ENCODE measurements at places on chromosomes 12 and 14. TPM values are rescaled to one million over a fixed set of nuclear protein-coding genes. Genes with fewer than 3 reads are reported as not detected.

The GNB3 gene
- 2.6 TPM for total RNA-seq

The SIX6 gene
- not detected for total RNA-seq

The OR6C75 gene
- not detected for total RNA-seq

The OR10G3 gene
- total RNA-seq: not detected

The ACOT4 gene
- total RNA-seq: not detected

The COL2A1 gene
- 2.2 TPM for total RNA-seq

The JPH4 gene
- total RNA-seq: 0.58 TPM

- no peak overlapping the region for H3K27ac ChIP-seq
- peaks cover 51% of the 10 kb centered on the region for H3K4me1 ChIP-seq
- H3K27me3 ChIP-seq: no peaks in the 10 kb centered on the region
Measured at GRCh38 chr12:51970904-51971646, 19.6 kb downstream of the ACVR1B start.

- no peaks in the 10 kb centered on the region for H3K4me1 ChIP-seq
- H3K4me3 ChIP-seq: no peak overlapping the region
- no peak for DNase-seq
- no peak overlapping the region for H3K27ac ChIP-seq
Measured at GRCh38 chr12:64877363-64878004, 53.0 kb downstream of the TBC1D30 start.

DNA sequence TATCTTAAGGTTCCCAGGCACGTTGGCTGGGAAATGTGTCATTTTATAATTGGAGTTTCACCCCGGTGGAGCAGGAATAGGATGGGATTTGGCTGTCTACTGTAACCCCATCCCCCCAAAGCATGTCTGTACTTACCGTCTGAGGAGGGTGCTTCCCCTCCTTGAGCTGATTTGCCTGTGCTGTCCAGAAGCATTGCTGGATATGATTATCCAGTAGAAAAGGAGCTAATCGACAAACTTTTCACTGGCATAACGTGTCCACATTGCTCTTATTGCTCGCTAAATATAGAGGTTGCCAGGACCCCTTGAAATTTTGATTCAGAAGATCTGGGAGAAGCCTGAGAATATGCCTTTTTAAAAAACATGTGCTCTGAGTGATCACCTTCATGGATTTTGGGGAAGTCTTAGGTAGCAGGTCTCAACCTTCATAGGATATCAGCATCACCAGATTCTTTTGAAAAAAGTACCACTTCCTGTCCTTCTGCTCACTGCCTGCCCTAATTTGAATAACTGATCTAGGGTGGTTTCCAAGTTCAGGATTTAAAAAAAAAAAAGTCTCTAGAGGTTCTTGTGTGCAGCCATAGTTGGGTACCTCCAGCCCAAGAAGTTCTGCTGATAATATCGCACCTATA, 80.4 kb upstream of the KCNA1 start:
- H3K4me3 ChIP-seq: no peak overlapping the region
- no peaks in the 10 kb centered on the region for H3K36me3 ChIP-seq
- no peak for DNase-seq
- no peaks in the 10 kb centered on the region for H3K4me1 ChIP-seq

DNA sequence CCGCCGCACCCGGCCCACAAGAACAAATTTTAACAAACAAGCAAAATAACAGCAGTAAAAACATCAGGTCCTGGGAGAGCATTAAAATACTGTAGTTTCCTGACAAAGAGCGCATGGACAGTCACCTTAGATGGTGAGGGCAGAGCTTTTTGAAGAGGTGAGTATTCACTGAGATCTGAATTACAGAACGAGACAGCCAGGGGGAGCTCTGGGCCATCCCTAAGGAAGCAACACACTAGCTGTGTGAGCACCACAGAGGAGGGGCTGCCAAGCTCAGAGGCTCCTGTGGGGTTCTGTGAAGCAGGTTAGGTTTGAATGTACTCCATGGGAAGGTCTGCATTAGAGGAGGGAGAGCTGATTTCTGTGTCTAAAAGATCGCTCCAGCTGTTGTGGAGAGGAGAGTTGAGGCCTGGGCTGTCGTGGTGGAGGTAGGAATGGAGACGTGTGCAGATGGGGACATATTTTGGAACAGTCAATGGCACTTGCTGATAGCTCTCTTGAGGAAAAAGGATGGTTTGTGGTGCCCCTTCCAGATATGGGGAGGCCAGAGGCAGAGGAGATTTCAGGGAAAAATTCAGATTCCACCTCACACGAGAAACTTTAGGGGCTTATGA, 72.9 kb downstream of the TRAFD1 start:
- H3K27me3 ChIP-seq: no peaks in the 10 kb centered on the region
- H3K4me1 ChIP-seq: no peaks in the 10 kb centered on the region
- H3K4me3 ChIP-seq: no peak overlapping the region
- H3K36me3 ChIP-seq: peaks cover 98% of the 10 kb centered on the region
- peak; percentile 46 for DNase-seq

DNA sequence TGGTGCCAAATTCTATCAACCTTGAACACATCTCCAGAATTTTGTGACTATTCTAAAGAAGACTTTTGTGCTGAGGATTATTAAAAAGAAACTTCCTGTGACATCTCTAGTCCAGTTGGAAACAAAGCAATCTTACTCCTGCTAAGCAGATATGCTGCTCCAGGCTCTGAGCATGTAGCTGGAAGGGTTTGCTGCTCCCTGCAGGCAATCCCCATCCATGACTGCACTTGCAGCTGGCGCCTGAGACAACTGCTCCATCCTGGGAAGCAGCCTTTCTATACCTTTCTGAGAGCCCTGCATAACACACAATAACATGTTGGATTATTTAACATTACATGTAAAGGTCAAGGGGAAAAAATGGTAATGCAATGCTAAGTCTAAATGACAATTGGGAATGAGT, 105.1 kb downstream of the NDUFA12 start:
- H3K4me1 ChIP-seq: no peaks in the 10 kb centered on the region
- DNase-seq: peak; percentile 6
- no peak overlapping the region for H3K4me3 ChIP-seq
- H3K27me3 ChIP-seq: no peaks in the 10 kb centered on the region
- no peaks in the 10 kb centered on the region for H3K36me3 ChIP-seq

- H3K27ac ChIP-seq: peak overlapping the region; percentile 55
- no peaks in the 10 kb centered on the region for H3K27me3 ChIP-seq
- peaks cover 18% of the 10 kb centered on the region for H3K4me1 ChIP-seq
- H3K4me3 ChIP-seq: no peak overlapping the region
- H3K36me3 ChIP-seq: no peaks in the 10 kb centered on the region
- no peak for DNase-seq
Measured at GRCh38 chr12:89390802-89391673, 38.7 kb upstream of the DUSP6 start.

GRCh38 chr12:130879781-130880389, 8.0 kb downstream of the RAN start:
- no peak overlapping the region for H3K27ac ChIP-seq
- peaks cover 11% of the 10 kb centered on the region for H3K4me1 ChIP-seq
- peaks cover 25% of the 10 kb centered on the region for H3K36me3 ChIP-seq
- H3K4me3 ChIP-seq: peak overlapping the region; percentile 12
- no peaks in the 10 kb centered on the region for H3K27me3 ChIP-seq
- no peak for DNase-seq

DNA sequence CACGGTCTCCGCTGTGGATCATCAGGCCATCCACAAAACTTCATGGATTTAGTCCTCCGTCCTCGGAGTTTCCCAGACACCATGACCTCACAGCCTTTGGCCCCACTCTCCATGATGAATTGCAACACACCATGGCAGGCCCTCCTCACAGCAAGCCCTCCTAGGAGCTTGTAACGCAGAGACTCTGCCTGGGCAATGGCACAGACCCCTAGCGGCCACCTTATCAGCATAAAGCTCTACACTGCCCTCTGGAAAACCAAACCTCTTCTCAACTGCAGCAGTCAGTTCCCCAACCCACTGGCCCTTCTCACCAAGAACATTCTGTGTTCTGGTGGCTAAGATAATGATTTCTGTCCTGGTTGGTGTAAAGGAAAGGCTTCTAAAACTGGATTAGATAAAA, 238.4 kb upstream of the USP15 start:
- no peaks in the 10 kb centered on the region for H3K4me1 ChIP-seq
- DNase-seq: no peak
- no peak overlapping the region for H3K27ac ChIP-seq
- no peak overlapping the region for H3K4me3 ChIP-seq
- no peaks in the 10 kb centered on the region for H3K36me3 ChIP-seq
- no peaks in the 10 kb centered on the region for H3K27me3 ChIP-seq

- H3K36me3 ChIP-seq: no peaks in the 10 kb centered on the region
- no peak overlapping the region for H3K4me3 ChIP-seq
- H3K27ac ChIP-seq: no peak overlapping the region
- no peaks in the 10 kb centered on the region for H3K27me3 ChIP-seq
- DNase-seq: no peak
Measured at GRCh38 chr14:76472199-76472723, 96.3 kb downstream of the ESRRB start.

DNA sequence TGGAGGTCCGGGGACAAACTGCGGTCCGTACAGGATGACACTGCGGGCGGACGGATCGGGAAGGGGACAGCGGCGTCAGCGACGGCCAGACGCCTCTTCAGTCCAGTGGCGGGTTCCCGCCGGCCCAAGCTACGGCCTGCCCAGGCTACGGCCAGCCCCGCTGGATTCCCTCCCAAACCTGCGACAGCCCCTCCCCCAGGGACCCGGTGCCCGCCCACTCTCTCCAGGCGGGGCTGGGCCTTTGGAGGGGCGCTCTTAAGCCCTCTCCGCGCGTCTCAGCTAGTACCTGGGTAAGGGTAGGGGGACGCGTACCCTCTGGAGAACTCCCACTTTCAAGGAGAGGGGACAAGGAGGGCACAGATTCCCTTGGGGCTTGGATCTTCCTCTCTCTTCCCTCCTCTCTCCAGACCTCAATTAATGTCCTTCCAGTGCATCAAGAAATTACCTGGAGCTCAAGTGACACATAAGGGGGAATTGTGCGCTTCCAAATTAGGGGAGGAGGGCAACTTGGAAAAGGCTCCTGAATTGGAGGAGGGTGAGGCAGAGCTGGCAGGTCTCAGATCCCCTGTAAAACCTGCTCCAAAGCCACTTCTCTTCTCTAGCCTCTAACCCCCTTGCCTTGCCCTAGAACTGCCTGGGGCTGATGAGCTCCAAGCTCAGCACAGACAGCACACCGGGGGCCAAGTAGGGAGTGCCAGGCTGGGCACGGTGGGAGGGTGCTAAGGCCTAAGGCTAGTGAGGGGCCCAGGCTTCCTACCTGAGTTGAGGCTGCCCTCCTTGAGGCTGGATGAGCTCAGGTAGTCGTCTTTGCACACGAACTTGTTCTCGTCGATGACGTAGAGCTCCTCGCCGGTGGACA, 3.1 kb downstream of the LHX5 start:
- H3K36me3 ChIP-seq: no peaks in the 10 kb centered on the region
- no peak for DNase-seq
- peaks cover 36% of the 10 kb centered on the region for H3K4me1 ChIP-seq
- H3K27ac ChIP-seq: no peak overlapping the region
- H3K4me3 ChIP-seq: no peak overlapping the region

- no peak for DNase-seq
- H3K27ac ChIP-seq: peak overlapping the region; percentile 75
- no peaks in the 10 kb centered on the region for H3K27me3 ChIP-seq
Measured at GRCh38 chr12:114746297-114747011, 62.5 kb upstream of the TBX3 start.

DNA sequence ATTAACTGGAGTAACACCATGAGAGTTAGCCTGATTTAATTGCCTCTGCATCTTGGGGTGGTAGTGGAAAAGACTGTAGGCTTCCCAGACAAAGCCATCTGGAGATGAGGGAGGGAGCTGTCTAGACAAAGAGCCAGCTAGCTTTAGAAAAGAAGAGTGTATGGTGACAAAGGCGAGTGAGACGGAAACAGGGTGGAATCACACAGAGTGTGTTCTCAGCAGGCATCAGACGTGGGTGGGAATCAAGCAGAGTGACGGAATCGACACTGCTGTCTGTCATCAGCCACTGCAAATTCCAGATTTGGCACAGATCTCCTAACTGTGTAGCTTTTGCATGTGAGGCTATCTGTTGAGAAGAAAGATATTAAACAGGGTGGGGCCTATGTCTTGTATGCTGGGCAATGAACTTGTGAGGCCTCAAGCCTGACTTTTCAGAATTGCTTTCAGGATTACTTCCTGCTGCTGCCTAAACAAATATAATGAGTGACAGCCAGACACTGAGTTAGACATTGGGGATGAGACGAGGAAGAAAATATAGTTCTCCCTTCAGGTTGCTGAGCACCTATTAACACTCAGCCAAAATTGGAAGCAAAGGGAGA, 236.5 kb upstream of the GRIP1 start:
- no peaks in the 10 kb centered on the region for H3K4me1 ChIP-seq
- no peaks in the 10 kb centered on the region for H3K36me3 ChIP-seq
- DNase-seq: no peak
- H3K27ac ChIP-seq: no peak overlapping the region
- H3K27me3 ChIP-seq: no peaks in the 10 kb centered on the region

GRCh38 chr14:31180299-31181051, 27.1 kb downstream of the HECTD1 start:
- H3K4me1 ChIP-seq: peaks cover 11% of the 10 kb centered on the region
- no peak for DNase-seq
- peaks cover 20% of the 10 kb centered on the region for H3K36me3 ChIP-seq
- no peak overlapping the region for H3K27ac ChIP-seq

DNA sequence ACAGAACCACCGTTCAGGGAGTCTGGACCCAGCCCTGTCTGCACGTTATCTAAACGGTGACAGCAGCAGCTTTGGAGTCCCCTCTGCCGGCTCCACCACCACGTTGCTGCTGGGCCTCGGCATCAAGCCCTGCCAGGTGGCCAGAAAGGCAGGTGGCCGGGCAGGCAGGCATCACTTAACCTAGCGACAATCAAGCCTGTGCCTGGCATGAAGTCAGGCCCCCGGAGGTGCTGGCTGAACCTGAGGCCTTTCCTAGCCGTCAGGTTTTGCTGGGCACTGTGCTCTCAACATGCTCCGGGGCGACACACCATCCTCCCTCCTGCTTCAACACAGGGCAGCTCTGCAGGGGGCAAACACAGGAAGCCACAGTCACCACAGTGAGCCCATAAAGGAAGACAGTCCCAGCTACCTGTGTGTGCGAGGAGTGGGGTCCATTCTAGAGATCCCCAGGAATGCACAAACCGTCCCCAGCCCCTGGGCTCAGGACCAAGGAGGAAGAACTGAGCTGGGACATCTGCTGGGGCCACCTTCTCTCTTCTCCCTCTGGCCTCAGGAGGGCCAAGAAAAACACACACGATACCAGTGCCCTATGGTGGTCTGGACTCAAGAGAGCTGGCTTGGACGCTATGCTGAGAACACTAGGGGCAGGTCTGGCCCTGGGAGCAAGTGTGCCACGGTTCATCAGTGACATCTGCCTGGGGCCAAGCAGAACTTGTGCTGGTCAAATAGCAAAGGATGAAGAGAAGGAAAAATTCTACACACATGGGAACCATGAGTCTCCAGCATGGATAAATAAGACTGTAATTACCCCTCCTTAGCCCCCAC, 44.7 kb downstream of the CCDC88C start:
- no peaks in the 10 kb centered on the region for H3K27me3 ChIP-seq
- H3K4me1 ChIP-seq: peaks cover 98% of the 10 kb centered on the region
- no peaks in the 10 kb centered on the region for H3K36me3 ChIP-seq
- no peak for DNase-seq

DNA sequence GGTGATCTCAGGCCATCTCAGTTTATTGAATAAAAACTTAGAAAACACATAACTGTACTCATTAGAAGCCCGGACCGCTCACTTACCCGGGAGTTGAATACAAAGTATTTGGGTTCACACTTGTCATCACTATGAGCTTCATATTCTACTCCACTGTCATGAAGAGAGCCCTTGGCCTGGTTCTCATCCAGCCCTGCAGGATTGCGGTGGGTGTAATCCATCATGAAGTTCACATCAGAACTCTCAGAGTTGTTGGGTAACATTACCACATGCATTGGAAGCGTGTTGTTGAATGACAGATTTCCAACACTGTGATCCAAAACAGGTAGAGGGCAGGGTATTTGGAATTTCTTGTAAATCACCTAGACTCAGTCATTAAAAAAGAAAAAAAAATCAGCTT, 47.4 kb downstream of the SLC38A4 start:
- H3K27me3 ChIP-seq: no peaks in the 10 kb centered on the region
- no peak overlapping the region for H3K4me3 ChIP-seq
- no peaks in the 10 kb centered on the region for H3K36me3 ChIP-seq
- H3K4me1 ChIP-seq: no peaks in the 10 kb centered on the region

All from stomach (tissue), 19 donors.